Tibial nerve (tissue), 4 donors: ENCODE measurements at places on chromosomes 1 and 21.

DNA sequence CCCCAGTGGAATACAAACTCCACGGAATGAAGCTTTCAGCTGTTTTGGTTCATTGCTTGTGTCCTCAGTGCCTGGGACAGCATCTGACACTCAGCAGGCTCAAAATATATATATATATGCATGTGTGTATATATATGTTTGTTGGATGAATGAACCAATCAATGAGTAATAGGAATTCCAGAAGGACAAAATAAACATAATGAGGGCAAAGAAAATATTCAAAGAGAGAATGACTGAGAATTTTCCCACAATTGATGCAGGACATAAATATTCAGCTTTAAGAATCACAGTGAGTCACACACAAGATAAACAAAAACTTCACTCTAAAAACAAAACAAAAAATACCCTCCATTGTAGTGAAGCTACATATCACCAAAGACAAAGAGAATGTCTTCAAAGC lies 64.0 kb downstream of the CHD5 start:
- DNase-seq, result no peak

- DNase-seq, result no peak
Observed at GRCh38 chr1:160681066-160681890, 30.3 kb downstream of the CD48 start.

GRCh38 chr1:6101826-6102531 lies 56.3 kb downstream of the KCNAB2 start:
- DNase-seq, result no peak

DNA sequence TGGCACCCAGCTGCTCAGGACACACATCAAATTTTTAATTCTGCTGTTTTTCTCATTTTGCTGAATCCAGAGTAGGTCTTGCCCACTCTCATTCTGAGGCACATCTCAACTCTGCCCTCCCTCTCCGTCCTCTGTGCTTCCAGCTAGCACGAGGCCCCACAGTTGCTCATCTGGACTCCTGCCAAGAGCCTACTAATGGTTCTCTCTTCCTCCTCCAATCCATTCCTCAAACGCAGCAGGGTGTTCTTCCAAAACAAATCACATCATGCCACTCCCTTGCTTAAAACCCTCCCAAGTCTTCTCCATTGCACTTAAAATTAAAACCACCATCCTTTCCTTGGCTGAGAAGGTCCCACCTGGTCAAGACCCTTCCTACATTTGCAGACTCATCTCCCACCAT lies 49.8 kb upstream of the SCAF4 start:
- no peak for DNase-seq

- no peak for DNase-seq
Observed at GRCh38 chr1:248926401-248927182, 20.6 kb downstream of the PGBD2 start.

DNA sequence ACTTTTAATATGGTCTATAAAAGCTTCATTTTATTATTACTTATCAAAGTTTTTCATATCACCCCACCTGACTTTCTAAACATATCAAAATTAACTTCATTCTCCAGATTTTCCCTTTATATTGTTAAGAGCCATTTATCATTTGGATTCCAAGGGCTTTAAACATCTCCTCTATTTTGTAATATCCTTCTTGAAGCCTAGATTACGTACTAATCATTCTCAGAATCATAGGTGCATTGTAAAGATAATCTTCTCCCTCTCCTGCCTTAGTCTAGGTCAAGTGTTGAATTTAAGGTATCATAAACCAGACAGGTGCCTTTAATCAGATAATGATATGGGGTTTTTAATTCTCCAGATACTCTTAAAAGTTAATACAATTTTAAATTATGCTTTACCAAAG lies 128.3 kb downstream of the LRRC40 start:
- no peak for DNase-seq

DNA sequence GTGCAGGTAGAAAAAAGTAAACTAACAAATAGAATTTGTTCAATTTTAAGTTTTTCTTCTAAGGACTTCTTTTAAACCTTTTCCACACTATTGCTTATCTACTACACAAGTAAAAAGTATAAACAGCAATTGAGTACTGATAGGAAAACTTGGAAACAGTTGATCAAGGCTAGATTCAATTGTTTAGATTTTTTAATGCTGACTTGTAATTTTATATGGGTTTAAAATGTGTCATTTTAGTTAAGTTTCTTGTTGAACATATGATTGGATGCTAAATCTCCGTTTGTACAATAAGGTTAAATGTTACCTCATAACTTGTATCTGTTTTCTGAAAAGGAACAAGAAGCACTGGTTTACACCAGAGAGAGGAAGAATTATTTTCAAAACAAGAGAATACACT lies 5.5 kb downstream of the SASS6 start:
- no peak for DNase-seq

- no peak for DNase-seq
Observed at GRCh38 chr1:94299627-94300553, 62.5 kb upstream of the ARHGAP29 start.

GRCh38 chr1:216854836-216855484 lies 131.7 kb upstream of the ESRRG start:
- no peak for DNase-seq

DNA sequence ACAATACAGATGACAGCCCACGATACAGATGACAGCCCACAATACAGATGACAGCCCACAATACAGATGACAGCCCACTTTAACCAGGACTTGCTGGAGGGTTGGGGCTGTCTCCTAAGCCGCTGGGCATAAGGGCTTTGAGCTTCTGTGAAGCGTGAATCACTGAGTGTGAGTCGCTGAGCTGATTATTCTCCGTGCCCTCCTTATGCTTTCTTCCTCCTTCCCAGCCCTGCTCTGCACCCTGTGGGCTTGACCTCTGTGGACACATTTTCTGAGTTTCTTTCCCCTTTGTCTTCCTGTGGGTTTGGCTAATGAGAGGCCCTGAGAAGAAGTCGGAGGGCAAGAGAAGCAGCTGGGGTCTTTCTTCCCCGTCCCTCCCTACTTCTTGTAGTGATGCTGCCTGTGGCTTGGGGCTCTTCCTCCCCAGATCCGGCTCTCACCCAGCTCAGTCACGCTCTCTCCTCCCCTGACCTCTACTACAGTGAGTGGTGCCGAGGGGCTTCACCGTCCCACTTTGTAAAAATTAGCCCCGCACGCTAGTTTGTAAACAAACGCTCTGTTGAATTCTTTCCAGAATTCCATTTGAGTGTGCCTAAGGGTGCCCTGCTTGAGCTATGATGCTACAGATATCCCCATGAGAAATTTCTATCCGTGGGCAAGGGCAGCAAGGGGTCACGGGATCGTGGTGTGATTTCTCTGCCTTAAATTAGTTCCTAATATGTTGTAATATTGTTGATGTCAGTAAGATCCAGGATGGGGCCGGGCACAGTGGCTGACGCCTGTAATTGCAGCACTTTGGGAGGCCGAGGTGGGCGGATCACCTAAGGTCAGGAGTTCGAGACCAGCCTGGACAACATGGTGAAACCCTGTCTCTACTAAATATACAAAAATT lies 46.4 kb upstream of the SOD1 start:
- no peak for DNase-seq

DNA sequence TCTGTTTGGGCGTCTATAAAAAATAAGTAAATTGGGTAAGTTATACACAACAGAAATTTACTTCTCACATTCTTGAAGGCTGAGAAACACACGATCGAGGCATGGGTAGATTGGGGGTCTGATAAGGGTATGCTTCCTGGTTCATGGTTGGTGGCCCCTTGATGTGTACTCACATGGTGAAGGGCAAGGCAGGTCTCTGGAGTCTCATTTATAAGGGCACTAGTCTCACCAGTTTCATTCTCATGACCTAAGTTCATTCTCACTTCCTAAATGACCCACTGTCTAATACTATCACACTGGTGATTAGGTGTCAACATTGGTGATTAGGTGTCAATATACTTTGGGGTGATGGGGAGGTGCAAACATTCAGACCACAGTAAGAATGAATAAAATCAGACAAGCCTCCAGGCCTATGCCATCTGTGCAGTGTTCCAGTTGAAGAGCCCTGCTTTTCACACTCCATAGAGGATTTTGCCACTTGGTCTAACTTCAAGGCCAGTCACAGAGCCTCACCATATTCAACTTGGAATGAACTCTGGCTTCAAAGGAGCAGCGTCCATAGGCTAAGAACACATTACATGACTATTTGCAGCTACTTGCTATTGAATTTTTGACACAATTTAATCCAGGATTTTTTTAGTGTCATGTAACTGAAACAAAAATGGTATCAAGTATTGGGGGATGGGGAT lies 2.5 kb upstream of the GBP4 start:
- no peak for DNase-seq

DNA sequence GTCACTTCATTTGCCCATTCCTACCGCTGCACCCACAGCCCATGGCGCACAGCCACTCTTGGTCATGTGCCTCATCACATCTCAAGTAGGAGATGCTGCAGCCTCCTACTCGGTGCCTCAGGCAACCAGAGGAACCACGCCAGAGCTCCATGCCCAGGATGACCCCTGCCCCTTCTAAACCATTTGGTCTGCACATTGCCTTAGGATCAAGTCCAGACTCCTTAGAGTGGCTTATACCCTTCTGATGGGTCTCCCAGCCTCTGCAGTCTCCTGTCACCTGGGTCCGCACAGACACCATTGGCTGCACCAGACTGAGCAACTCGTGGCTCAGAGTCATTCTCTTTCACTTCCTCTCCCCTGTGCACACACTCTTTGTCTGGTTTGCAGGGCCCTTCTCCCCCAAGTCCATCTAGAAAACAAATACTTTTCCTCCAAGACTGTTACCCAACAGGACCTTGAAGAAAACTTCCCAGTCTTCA lies 2.2 kb upstream of the ADORA3 start:
- no peak for DNase-seq

DNA sequence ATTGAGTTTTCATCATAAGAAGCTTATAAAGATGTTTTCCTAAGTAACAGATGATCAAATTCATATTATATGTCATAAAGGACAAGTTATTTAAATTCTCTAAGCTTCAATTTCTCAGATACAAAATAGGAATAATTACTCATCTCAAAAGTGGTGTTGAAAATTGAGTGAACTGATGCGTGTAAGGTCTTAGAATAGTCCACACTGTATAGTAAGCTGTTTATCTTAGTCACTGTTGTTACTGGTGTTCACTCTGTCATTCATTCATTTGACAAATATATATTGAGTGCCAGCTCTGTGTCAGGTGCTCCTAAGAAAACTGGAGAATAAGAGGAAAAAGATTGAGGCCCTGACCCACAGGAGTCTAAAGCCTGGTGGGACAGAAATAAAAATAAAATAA lies 186.3 kb upstream of the BRINP3 start:
- no peak for DNase-seq

GRCh38 chr1:189211742-189212141 lies 1265.9 kb downstream of the BRINP3 start:
- DNase-seq, result no peak

DNA sequence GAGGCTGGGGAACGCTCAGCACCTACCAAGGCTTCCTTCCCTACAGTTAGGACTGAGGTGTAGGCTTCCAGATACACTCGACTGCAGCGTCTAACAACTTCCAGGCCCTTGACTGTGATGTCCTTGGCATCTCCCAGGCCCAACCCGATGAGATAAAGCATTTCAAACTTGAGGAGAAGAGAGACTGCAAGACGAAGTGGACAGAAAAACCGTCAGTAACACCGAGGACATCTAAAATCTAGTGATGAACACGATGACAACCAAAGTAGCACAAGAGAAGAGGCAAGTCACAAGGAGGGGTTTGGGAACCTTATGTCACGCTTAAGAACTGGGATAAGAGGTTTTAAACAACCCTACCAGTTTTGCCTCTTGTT lies 314 bp downstream of the DPH5 start:
- DNase-seq, result no peak

DNA sequence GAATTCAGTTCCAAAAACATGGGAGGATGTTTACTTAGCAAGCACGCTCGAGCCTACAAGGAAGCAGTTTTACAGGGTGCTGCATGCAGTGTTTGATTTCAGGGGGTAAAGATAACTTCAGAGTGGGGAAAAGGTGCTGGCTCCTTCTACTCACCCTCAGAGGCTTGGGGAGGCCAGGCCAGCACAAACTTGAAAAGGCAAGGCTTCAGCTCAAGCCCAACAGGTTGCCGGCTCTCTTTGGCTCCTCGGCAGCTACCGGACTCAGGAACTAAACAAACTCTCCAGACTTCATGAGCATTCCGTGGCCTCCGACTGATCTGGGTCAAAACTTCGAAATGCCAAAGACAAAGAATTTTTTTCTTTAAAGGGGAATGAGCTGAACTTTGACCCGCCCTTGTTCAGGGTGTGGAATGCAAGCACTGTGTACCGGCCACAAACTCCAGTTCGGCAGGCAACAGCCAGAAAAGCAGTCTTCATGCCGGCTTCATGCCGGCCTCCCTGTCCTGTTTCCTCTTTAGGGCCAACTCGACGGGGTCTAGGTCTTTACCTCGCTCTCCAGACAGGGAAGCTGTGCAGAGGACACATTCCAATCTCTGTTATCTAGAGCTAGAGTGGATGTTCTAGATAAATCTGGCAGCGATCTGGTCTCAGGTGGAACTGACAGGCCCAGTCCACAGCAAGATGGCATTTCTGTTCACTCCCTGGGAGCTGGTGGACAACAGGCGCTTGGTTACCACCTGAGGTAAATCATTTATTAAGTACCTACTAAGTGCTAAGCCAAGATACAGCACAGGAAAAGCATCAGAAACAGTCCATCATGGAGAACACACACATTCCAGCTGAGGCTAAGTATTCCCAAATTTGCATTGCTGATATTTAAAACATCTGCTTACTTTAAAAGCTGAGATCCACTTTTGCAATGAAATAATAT lies 75.0 kb downstream of the CD46 start:
- peak; percentile 55 for DNase-seq

- no peak for DNase-seq
Observed at GRCh38 chr1:89538361-89538760, 13.7 kb downstream of the LRRC8B start.

- no peak for DNase-seq
Observed at GRCh38 chr1:166822385-166822784, 16.9 kb upstream of the POGK start.

DNA sequence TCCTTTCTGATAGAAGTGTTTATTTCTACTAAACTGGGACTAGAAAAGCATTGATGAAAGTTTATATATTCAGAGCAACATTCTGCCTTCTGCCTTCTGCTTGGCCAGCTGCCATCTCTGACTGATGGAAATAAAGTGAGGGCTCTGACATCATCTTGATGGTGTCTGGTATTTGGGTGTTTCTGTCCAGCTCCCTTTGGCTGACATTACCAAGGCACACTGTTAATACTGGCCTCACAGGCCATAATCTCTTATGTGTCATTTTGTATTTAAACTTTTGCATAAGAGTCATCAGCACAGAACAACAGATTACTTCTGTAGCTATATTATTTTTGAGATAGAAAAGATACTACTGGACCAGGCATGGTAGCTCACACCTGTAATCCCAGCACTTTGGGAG lies 216.9 kb downstream of the RYR2 start:
- DNase-seq, result no peak
